ENCODE measurements at places on chromosomes 11 and 22. TPM values are rescaled to one million over a fixed set of nuclear protein-coding genes. Genes with fewer than 3 reads are reported as not detected.

The KLHL35 gene
- total RNA-seq = 11.1 TPM

DNA sequence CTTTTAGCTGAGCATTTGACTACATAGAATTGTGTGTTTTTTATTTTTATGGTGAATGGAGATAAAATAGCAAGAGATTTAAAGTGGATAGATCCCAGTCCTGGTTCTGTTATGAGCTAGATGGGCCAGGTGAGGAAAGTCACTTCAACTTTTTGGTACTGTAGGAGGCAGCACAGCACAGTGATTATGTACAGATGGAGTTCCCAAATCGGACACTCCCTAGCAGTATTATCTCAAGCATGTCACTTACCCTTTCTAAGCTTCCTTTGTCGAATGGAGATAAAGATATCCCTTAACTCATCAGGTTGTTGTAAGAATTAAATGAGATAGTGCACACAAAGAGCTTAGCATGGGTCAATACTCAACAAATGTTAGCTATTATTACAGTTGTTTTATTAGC, 5.3 kb downstream of the EXPH5 start:
- no peak for DNase-seq
- H3K4me3 ChIP-seq = no peak overlapping the region
- H3K27ac ChIP-seq = no peak overlapping the region

DNA sequence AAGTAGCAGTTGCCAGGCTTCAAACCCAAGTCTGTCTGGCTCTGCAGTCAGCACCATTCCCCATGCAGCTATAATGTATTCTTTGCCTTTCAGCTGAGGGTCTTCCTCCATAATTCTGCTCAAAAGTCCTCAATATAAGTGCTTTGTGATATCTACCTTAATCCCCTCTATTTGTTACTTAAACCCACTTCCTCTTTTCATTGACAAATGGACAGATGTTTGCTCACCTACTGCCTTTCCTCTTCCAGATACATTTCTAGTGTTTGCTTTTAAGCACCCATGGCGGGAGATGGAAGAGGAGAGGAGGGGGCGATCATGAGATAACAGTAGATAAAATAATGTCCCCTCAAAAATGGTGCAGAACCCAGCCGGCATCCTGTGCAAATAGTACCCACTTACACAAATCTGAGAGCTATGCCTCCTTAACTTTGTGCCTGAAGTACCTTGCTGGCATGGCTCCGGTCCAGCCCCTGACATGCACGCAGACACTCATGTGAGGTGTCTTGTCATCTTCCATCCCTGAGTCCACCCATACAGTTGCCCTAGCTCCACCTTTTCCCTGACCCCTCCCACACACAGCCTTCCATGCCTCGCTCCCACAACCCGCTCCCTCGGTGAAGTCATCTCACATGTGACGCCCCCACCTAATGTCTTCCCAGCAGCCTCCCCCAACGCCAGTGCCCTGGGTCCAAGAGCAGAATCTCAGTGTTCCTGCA, 109.6 kb downstream of the TRIM29 start:
- no peak for DNase-seq
- no peaks in the 10 kb centered on the region for H3K36me3 ChIP-seq
- H3K27ac ChIP-seq = no peak overlapping the region
- peaks cover 99% of the 10 kb centered on the region for H3K27me3 ChIP-seq
- no peak overlapping the region for H3K4me3 ChIP-seq

DNA sequence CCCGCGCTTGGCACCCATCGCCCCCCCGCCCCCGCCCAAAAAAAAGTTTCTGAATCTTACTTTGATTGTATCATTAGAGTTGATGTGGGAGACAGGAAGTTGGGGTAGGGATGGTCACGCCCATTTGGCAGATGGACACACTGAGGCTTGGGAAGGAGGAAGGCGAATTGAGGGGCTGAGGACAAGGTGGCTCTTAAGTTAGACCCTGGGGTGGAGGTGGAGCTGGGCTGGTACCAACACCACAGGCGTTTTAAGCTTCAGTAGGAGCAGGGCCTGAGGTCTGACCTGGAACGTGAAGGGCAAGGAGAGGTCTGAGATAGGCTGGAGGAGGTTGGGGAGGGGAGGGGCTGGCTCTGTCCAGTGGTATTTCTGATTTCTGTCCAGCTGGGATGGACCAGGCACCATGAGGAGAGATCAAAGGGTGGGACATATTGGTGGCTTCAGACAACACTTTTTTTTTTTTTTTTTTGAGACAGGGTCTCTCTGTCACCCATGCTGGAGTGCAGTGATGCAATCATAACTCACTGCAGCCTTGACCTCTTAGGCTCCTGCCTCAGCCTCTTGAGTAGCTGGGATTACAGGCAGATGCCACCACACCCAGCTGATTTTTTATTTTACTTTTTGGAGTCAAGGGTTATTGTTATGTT, 799 bp upstream of the CDC42BPG start:
- no peak for DNase-seq
- H3K27me3 ChIP-seq = no peaks in the 10 kb centered on the region
- no peak overlapping the region for H3K27ac ChIP-seq
- H3K4me3 ChIP-seq = peak overlapping the region; percentile 72
- peaks cover 63% of the 10 kb centered on the region for H3K4me1 ChIP-seq

The RIBC2 gene
- total RNA-seq = 11.0 TPM

The NDUFA6 gene
- total RNA-seq = 84.9 TPM

The THAP12 gene
- 47.0 TPM for total RNA-seq

DNA sequence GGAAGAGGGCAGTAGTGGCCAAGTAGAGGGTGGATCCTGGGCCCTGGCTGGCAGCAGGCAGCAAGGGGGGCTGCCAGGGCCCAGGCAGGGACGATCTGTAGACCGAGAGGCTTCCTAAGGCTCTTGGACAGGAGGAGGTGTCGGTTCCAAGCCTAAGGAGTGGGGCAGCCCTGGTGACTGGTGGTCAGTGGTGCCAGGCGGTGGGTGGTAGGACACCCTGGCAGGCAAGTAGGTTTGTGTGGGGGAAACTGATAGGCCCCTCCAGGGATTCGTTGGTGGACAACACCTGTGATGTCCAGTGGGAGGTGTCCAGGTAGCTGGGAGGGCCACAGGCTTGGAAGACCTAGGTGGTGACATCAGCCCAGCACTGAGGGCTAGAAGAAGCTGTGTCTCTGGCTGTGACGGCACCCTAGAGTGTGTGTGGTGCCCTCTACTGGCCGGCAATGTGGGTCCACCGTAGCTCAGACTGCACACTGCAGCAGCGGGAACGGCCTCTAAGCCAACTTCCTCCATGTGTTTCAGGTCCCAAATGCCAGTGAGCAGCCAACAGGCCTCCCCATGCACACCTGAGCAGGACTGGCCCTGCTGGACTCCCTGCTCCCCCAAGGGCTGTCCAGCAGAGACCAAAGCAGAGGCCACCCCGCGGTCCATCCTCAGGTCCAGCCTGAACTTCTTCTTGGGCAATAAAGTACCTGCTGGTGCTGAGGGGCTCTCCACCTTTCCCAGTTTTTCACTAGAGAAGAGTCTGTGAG, 9.4 kb upstream of the SAMM50 start:
- H3K4me1 ChIP-seq = no peaks in the 10 kb centered on the region
- DNase-seq = no peak
- no peaks in the 10 kb centered on the region for H3K36me3 ChIP-seq
- H3K27ac ChIP-seq = no peak overlapping the region

DNA sequence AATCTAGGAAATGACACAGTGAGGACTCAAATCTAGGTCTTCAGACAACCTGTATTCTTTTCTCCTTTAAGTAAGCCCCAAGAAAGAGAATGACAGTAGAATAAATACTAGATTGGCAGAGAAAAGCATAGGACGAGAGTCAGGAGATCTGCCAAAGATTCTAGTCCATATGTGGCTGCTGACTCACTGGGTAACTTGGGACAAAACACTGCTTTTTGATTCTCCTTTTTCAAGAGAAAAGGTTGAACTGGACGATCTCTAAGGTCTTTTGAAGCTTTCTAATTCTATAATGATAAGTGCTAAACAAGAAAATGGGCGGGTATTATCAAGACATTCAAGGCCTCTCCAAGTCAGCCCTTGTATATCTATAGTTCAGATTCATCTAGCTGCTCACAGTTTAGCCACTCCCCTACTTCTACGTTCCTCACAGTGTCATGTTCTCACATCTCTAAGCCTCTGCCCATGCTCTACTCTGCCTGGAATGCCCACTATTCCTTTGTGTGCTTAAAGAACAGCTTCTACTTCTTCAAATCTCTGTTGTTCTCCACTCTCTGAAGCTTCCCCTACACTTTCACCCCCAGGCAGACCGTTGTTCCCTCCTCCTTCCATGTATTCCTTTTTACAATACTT, 53.0 kb downstream of the RELT start:
- DNase-seq = no peak
- H3K27me3 ChIP-seq = no peaks in the 10 kb centered on the region
- H3K36me3 ChIP-seq = no peaks in the 10 kb centered on the region
- no peaks in the 10 kb centered on the region for H3K4me1 ChIP-seq
- H3K4me3 ChIP-seq = no peak overlapping the region
- H3K27ac ChIP-seq = no peak overlapping the region

GRCh38 chr11:93689240-93689639, 27.8 kb downstream of the CEP295 start:
- no peaks in the 10 kb centered on the region for H3K4me1 ChIP-seq
- no peaks in the 10 kb centered on the region for H3K27me3 ChIP-seq
- no peak for DNase-seq
- H3K27ac ChIP-seq = no peak overlapping the region
- no peak overlapping the region for H3K4me3 ChIP-seq
- H3K36me3 ChIP-seq = peaks cover 52% of the 10 kb centered on the region

The OR51B2 gene
- total RNA-seq = not detected

- no peak overlapping the region for H3K4me3 ChIP-seq
- DNase-seq = no peak
- H3K36me3 ChIP-seq = no peaks in the 10 kb centered on the region
- H3K27ac ChIP-seq = no peak overlapping the region
Measured at GRCh38 chr11:120883404-120884080, 140.4 kb upstream of the TBCEL start.

The CDC45 gene
- 27.5 TPM for total RNA-seq

DNA sequence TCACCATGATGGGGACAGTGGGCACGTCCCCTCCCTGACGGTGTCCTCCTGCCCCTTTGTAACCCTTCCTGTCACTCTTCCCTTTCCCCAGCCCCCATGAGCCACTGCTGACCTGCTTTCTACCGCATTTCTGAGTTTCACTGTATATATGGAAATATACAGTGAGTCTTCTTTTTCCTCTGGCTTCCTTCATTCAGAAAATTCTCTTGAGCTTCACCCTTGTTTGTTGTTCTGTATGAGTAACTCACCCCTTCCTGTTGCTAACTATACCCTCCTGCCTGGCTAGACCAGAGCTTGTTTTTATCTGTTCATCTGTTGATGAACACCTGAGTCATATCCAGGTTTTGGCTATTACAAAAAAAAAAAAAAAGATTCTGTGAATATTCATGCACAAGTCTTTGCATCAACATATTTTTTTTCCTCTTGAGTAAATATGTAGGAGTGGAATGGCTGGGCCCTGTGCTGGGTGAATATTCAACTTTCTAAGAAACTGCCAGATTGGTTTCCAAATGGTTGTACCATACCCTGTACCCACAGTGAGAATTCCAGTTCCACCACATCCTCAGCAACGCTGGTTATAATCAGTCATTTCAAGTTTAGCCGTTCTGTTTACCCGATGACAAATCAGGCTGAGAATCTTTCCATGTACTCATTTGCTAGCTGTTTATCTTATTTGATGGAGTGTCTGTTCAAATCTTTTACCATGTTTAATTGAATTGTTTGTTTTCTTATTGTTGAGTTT, 62.0 kb downstream of the IGF2 start:
- H3K27me3 ChIP-seq = no peaks in the 10 kb centered on the region
- H3K4me3 ChIP-seq = 0 out of 2 replicates have a peak overlapping the region, but pooled peaks have one; percentile 19
- H3K36me3 ChIP-seq = no peaks in the 10 kb centered on the region
- peak overlapping the region; percentile 88 for H3K27ac ChIP-seq
- H3K4me1 ChIP-seq = peaks cover 31% of the 10 kb centered on the region
- peak; percentile 37 for DNase-seq

DNA sequence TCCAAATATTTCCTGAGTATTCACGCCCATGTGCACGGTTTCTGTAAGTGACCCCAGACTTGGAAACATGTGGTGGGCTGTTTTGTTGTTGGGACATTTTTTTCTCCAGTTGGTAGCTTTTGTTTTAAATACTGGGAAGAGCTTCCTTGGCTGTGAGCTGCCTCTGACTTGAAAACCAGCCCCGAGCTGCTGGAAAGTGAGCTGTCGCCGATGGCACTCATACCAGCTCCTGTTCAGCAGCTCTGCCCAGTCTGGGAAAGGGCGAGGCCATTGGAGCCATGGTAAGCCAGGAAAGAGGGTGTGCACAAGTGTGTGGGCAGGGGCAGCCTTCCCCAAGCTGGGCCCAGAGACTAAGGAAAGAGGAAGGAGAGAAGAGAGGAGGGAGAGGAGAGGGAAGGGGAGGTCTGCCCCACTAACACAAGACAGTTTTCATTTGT, 3.2 kb upstream of the FLI1 start:
- H3K27ac ChIP-seq = no peak overlapping the region
- H3K36me3 ChIP-seq = no peaks in the 10 kb centered on the region
- DNase-seq = no peak

GRCh38 chr22:38126928-38127668, 16.6 kb upstream of the BAIAP2L2 start:
- H3K27ac ChIP-seq = no peak overlapping the region
- H3K4me3 ChIP-seq = no peak overlapping the region
- H3K36me3 ChIP-seq = no peaks in the 10 kb centered on the region
- no peaks in the 10 kb centered on the region for H3K4me1 ChIP-seq
- H3K27me3 ChIP-seq = no peaks in the 10 kb centered on the region

The CYTH4 gene
- not detected for total RNA-seq

- no peaks in the 10 kb centered on the region for H3K36me3 ChIP-seq
- H3K27ac ChIP-seq = no peak overlapping the region
- no peaks in the 10 kb centered on the region for H3K4me1 ChIP-seq
- H3K27me3 ChIP-seq = peaks cover 7% of the 10 kb centered on the region
- H3K4me3 ChIP-seq = no peak overlapping the region
Measured at GRCh38 chr11:11498195-11498594, 123.6 kb downstream of the GALNT18 start.

GRCh38 chr11:62705413-62705812, 1.8 kb downstream of the BSCL2 start:
- H3K27me3 ChIP-seq = no peaks in the 10 kb centered on the region
- DNase-seq = peak; percentile 50
- peaks cover 30% of the 10 kb centered on the region for H3K4me1 ChIP-seq
- peak overlapping the region; percentile 79 for H3K27ac ChIP-seq

DNA sequence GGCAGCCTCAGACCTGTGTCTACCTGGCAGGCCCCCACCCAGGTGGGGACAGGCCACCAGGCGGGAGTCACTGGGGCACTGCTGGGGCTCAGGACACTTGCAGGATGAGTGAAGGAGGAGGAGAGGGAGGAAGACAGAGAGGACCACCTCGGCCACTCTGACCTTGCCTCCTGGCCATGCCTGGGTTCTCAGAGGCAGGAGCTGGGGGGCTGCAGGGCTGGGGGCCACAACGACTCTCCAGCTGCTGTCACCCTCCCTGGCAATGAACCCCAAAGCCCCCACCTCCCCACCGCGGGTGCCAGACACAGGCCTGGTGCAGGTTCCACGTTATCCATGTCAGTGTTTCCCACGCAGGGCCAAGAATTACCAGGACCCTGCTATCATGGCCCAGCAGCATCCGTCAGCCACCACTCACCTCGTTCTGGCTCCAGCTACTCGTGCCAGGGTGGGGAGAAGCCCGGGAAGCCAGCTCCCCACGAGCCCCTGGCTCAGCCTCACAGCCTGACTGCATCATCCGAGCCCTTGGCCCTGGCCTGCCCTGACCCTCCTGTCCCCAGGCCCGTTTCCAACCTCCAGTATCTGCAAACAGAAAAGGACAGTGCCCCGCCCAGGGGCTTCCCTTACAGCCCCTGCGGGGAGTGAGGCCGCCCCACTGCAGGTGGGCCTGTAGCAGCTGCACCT, 62.4 kb downstream of the BRD1 start:
- peaks cover 18% of the 10 kb centered on the region for H3K27me3 ChIP-seq
- H3K27ac ChIP-seq = no peak overlapping the region
- H3K4me1 ChIP-seq = no peaks in the 10 kb centered on the region
- no peak overlapping the region for H3K4me3 ChIP-seq
